ENCODE measurements at places on chromosomes 7 and 10.
A peak's percentile ranks its signal among the peaks of the same experiment; 100 is the strongest.

GRCh38 chr7:25851332-25852210 lies 300.4 kb upstream of the NFE2L3 start:
- DNase-seq, result peak; percentile 88

- no peak for DNase-seq
Observed at GRCh38 chr10:32790483-32790882, 167.5 kb downstream of the ITGB1 start.

DNA sequence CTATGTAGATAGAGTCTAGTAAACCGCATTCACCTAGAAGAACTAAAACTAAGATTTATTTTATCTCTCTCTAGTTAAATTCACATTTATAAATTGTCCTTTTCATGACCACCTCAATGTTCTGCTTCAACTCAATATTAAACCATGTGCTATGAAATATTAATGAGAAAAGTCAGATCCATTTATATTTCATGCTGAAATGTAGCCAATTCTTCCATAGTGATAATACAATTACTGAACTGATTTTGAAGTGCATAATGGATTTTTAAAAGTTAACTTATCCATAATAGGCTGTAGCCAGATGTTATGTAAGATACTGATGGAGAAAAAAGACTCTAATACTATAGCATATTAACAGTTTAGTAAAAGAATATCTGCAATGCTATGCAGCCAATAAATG lies 479.7 kb upstream of the PCDH15 start:
- no peak for DNase-seq

DNA sequence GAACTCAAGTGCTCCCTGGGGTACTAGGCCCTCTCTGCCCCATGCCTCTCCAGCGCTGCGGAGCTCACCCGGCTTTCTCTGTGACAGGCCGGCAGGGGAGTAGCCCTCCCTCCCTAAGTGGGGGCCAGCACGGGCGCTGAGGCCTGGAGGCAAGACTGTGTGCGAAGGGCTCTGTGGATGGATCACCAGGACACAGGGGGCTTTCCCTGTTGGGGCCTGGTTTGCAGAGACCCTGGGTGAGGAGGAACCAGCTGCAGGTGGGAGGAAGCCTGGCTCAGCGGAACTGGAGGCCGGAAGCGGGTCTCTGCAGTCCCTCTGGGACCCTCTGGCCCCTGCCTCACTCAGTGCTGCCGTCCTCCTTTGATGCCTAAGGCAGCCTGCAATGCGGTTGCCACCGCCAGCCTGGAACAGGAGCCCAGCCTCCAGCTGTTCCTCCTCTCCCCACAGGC lies 106.0 kb downstream of the CYTH3 start:
- no peak for DNase-seq

GRCh38 chr10:83723080-83723479 lies 416.2 kb upstream of the GHITM start:
- no peak for DNase-seq

- peak; percentile 1 for DNase-seq
Observed at GRCh38 chr10:8817299-8817698, 762.8 kb downstream of the GATA3 start.

GRCh38 chr7:134016942-134017303 lies 110.2 kb upstream of the LRGUK start:
- no peak for DNase-seq

DNA sequence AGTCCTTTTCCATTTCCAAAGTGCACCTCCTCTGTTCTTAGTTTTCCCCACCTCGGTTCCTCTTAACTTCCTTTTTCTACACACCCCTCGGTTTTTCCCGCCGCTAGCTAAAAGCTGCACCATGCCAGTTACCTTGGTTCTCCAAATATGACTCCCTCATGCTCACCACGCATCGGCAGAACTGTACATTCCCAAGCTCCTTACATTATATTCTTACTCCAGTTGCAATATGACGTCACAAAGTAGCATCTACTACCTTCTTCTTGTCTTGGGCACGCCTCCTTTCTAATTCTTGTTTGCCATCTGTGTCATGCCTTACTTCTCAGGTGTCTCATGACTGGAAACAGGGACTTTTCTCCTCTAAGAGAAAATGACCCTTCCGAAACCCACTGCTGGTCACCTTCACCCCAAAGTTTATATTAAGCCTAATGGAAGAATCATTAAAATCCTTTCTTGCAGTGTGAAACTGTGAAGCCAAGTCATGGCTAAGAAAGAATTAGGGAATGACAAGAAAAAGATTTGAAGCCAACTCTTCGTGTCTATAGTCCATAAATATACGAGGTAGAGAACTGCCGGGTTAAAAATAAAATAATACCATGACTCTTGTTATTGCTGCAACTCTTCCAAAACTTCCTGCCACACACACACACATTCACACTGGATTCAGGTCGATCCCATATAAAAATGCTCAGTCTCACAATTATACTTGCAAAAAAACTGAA lies 1.7 kb downstream of the ESYT2 start:
- DNase-seq, result peak; percentile 47

- no peak for DNase-seq
Observed at GRCh38 chr10:61001731-61002122, 57.7 kb upstream of the RHOBTB1 start.

DNA sequence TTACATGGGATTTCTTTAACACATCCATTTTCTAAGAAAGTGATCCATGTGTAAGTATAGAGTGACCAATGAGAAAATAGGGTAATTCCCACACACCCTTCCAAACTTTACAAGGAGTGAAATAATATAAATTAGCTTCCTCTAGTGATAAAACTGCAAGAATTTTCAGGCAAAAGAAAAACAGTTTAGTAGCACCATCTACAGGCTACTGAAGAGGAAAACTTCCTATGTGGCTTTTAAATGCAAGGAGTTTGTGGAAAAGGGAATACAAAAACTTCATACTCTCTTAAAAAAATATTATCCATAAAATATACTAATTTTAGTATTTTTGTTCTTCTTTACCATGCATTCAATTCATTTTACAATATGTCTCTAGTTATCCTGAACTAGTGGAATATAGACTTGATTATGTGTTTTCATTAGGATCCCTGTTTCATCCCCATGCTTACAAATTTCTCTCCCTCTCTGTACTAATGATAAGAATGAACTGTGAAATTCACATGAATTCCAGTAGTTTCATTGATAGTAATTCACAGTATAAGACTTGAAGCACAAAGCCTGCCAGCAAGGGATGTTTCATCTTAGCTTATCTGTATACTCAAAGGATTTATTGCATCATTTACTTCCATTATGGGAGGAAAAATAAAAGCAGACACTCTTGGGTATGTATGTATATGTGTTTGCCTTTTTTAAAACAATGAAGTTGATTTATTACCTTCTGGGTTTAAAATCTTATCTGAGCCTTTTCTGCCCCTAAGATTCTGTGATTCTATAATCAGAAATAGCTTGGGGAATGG lies 442.9 kb downstream of the AUTS2 start:
- no peak for DNase-seq

- peak; percentile 92 for DNase-seq
Observed at GRCh38 chr10:92238586-92239098, 52.2 kb downstream of the CPEB3 start.

GRCh38 chr10:58014436-58014835 lies 253.3 kb downstream of the IPMK start:
- DNase-seq, result no peak

- DNase-seq, result peak; percentile 23
Observed at GRCh38 chr10:7700577-7701125, 2.5 kb upstream of the ITIH2 start.

- DNase-seq, result no peak
Observed at GRCh38 chr10:74190494-74190893, 39.5 kb downstream of the ADK start.

DNA sequence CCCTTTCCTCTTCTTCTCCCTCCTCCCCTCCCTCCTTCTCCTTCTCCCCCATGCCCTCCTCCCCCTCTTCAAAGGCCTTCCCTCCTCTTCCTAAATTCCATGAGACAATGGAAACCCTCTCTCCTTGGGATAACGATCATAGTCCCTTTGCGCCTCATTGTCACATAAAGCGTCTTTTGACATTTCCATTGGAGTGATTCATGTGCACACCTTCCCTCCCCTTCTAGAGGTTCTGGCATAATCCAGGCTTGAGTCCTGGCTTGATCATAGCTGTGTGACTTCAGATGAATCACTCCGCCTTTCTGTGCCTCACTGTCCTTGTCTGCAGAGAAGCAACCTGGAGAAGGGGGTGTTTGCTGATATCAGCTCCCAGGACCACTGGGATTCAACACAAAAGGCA lies 204.2 kb downstream of the TNS3 start:
- DNase-seq, result no peak

DNA sequence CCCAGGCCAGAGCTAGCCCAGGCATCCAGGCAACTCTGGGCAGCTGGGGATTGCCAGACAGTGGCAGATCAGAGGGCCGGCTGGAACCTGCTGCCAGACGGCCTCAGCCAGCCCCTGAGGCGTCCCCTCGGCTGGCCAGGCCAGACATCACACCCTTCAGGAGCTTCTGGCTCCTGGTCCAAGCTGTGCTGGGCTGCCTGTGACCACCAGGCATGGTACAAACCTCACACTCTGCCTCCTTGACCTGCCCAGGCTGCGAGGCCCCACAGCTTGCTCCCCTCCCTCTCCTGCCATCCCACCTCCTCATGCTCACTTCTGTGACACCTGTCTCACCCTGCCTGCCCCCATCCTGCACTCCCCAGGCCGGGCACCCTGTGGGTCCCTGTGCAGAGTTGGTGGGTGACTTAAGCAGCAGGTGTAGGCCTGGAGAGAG lies 5.7 kb downstream of the DEPP1 start:
- no peak for DNase-seq

DNA sequence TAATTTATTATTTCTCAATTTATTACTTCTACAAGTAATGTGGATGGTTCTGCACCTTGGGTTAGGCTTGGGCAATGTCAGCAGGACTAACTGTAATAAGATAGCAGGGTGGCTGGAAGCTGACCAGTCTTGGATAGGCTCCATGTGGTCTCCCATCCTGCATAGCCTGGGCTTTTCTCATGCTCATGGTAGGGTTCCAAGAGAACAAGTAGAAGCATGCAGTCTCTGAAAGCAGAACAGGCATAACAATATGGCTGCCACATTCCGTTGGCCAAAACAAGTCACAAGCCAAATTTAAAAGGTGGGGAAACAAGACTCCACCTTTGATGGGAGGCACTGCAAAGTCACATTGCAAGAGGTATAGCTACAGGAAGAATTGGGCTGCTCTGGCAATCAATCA lies 98.6 kb upstream of the MDFIC start:
- DNase-seq, result peak; percentile 88

DNA sequence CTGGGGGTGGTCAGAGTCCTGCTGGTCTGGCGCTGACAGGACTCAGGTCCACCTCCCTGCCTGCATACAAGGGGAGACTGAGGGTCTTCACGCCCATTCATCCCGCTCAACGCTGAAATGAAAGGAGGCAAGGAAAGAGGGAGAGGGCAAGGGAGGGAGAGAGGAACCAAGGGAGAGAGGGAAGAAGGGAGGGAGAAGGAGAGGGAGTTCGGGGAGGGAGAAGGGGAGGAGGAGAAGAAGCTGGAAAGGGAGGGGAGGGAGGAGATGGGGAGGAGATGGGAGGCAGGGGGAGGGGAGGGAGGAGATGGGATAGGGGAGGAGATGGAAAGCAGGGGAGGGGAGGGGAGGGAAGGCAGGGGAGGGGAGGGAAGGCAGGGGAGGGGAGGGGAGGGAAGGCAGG lies 69.4 kb upstream of the INPP5A start:
- no peak for DNase-seq

GRCh38 chr7:80427218-80427617 lies 84.6 kb downstream of the GNAT3 start:
- no peak for DNase-seq

DNA sequence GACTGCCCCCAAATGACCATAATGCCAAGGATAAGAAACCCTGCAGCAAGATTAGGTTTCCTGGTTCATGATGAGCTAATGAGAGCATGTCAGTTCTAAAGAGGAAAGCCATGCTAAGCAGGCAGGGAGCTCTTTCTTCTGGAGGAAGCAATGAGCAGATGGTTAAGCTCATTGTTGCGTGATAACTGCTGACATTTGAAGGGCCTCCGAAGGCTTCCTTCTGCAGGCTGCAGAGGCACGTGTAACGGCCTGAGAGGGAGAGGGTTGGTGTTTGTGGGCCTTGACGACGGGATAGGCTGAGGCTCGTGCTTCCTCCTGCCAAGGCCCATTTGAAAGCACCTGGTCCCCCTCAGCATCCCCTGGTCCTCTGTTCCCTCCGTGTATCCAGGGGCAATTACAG lies 63.5 kb upstream of the BTBD16 start:
- DNase-seq, result no peak

- DNase-seq, result peak; percentile 93
Observed at GRCh38 chr10:133292919-133293809, 15.5 kb downstream of the TUBGCP2 start.

DNA sequence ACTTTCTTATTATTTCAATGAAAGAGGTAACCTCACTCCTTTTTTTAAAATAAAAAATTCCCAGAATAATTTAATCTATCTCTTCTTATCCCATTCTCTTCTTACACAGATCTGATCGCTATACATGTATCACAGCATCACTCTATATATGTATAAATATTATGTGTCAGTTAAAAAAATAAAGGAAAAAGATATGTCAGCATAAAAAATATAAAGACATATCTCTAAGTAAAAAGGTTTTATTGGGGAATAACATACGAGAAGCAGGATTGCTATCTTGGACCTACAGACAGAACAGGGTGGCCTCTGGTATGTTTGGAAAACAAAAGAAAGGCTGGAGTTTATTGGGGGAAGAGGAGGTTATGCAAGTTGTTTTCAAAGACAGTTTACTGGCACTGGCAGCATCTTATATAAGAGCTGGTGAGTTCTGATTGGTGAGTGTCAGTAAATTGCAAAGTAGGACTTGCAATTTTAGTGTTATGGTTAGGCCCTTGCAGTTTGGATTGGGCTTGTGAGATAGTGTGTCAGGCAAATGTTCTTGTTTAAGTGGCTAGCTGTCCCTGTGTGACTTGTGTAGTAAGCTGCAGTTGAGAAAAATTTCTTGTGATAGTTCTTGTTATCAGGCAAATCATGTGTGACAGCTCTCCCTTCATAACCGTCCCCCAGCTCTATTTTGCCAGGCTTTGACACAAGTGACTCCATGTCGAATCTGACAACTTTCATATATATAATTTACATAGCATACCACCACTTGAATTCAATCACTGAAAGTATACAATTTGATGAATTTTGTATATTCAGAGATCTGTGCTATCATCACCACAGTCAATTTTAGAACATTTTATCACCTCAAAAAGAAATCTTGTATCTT lies 118.2 kb downstream of the HBP1 start:
- no peak for DNase-seq

- no peak for DNase-seq
Observed at GRCh38 chr7:40310258-40310657, 175.5 kb downstream of the SUGCT start.

- no peak for DNase-seq
Observed at GRCh38 chr10:124963866-124964720, 22.2 kb downstream of the ZRANB1 start.

GRCh38 chr7:117008886-117009531 lies 55.7 kb downstream of the ST7 start:
- DNase-seq, result peak; percentile 14

DNA sequence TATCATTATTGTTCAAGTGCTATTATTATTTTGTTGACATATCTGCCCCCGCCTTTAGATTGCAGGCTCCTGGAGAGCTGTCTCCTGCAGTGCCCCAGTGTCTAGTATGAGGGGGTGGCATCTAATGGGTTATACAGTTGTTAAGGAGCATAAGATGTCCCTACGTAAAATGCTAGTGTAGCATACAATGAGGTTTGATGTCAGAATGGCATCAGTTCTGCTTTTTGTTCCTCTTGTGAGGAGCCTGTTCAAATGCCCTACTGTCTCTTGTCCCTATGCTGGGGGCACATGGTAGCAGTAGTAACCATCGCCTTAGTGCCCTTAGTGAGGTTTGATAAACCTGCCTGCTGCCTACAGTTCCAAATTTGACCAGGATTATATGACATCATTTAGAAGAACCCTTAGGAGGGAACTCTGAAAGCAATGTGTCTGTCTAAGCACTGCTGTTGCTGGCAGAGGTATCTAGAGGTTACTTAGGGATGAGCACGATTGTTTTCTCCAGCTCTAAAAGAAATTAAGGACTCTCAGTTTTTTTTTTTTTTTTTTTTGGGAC lies 9.7 kb downstream of the CREM start:
- no peak for DNase-seq
